ENCODE measurements at places on chromosomes 12 and 14.

DNA sequence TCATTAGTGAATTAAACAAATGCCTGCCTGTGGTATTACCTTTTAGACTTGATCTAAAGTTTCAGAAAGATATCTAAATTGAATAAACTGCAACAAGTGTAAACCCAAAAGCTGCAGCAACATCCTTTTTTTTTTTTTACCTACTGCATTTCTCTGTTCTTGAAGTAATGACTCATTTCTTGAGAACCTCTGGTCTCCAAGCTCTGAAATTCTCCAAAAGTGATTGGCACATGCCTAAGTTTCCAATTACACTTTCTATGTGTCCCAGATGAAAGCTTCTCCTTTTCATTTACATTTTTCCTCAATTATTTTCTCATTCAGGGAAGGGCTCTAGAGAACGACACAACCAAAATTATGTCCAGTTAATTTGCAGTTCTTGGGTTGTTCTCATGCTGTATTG, 435.2 kb upstream of the DCN start:
- no peak for DNase-seq

- DNase-seq = no peak
Observed at GRCh38 chr12:32000373-32001005, 41.3 kb downstream of the RESF1 start.

DNA sequence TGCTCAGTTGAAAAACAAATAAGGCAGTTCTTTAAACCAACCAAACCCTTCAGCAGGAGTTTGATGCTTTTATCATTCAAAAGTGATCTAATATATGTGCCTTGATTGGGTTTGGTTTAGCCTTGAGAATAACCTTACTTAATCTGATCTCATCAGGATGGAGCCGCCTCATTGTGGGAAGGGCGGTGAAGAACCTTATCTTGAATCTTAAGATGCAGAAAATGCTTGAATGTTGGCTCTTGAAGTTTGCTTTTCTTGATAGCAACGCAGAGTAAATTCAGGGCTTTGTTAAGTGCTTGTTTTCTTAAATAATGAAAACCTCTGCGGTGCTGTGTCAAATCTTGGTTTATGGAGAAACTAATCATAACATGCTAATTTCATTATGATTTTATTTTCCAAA, 138.2 kb downstream of the MON2 start:
- no peak for DNase-seq

GRCh38 chr12:104520242-104520900, 63.6 kb downstream of the CHST11 start:
- no peak for DNase-seq

- DNase-seq = no peak
Observed at GRCh38 chr14:93955850-93956481, 20.4 kb downstream of the ASB2 start.

- DNase-seq = no peak
Observed at GRCh38 chr14:105987563-105987962, 461.2 kb downstream of the TMEM121 start.

All from GM12891 (cell line).